ENCODE measurements at places on chromosomes 6 and 20.
A peak's percentile ranks its signal among the peaks of the same experiment; 100 is the strongest.

DNA sequence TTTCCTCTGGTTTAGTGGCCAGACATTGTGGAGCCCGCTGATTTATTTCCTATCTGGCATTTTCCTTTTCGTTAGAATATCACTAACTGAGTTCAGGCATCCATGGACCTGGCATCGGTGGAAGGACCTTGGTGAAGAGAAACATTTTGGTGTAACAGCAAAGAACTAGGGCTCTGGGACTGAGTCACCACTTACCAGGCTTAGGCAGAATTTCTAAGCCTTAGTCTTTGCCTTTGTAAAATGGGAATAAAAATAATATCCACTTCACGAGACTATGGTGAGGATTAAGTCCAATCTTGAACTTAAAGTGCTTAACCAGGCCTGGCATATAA is 42.0 kb upstream of the ENPP1 start:
- no peak for DNase-seq

GRCh38 chr6:80832337-80832736 is 725.9 kb downstream of the BCKDHB start:
- DNase-seq, result no peak

- DNase-seq, result no peak
These were observed 105.0 kb upstream of the SYNCRIP start for GRCh38 chr6:85747666-85748065.

- DNase-seq, result no peak
These were observed 82.5 kb upstream of the BHLHE23 start for GRCh38 chr20:63089051-63089907.

GRCh38 chr20:47557791-47558190 is 56.1 kb downstream of the NCOA3 start:
- no peak for DNase-seq

DNA sequence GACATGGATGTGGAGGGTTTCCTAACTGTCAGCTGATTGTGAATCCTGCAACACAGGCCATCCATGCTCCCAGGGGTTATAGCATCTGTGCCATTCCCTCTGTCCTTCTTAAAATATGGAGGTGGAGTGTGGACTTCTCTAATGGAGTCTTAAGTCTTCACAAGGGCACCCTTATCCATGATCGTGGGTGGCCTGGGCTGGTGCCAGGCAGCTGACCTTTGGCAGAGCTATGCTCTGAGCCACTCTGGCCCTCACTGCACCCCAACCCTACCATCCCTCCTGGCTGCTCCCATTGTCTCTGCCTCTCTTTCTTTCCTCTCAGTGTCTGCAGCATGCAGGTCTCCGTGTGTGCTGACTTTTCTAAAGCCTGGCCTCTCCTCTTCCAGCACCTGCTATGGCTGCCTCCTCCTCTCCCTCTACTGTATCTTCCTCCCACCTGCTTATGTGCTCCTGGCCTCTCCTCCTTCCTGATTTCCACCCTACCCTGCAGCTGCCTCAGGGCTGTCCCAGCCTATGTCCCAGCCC is 11.2 kb upstream of the PCMTD2 start:
- DNase-seq, result peak; percentile 21

- no peak for DNase-seq
These were observed 11.1 kb upstream of the ITPR3 start for GRCh38 chr6:33610067-33610466.

DNA sequence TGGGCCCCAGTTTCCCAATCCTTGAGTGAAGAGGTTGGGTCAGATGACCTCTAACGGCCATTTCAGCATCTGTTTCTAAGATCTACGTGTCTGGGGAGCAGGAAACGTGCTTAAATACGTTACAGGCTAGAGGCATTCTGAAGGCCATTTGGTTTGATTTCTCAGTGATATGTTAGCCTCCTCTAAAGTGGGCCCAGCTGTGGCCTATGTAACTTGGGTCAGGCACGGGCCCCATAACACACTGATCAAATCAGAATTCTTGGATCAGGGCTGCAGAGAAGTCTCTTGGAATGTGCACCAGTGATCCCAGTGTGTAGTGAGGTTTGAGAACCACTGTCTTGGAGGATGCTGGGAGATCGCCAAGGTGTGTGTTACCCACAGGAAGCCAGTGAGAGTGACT is 36.1 kb upstream of the TGM3 start:
- DNase-seq, result no peak

- no peak for DNase-seq
These were observed 255.8 kb downstream of the HDGFL1 start for GRCh38 chr6:22825210-22825609.

- DNase-seq, result no peak
These were observed 76.4 kb downstream of the EYA2 start for GRCh38 chr20:46970937-46971630.

GRCh38 chr6:43772681-43773049 is 2.7 kb downstream of the VEGFA start:
- no peak for DNase-seq

DNA sequence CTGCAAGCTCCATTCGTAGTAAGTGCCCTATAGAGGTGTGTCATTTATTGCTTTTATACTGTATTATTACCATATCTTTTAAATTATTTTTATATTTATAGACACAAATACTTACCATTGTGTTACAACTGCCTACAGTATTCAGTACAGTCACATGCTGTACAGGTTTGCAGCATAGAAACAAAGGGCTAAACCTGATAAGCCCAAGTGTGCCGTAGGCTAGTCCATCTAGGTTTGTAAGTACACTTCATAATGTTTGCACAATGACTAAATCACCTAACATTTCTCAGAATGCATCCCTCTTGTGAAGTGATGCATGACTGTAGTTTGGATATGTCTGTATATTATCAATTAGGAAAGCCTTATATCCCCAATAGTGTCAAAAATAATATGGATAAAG is 122.8 kb downstream of the CLVS2 start:
- peak; percentile 84 for DNase-seq

GRCh38 chr6:34511915-34512737 is 44.0 kb downstream of the SPDEF start:
- DNase-seq, result no peak

DNA sequence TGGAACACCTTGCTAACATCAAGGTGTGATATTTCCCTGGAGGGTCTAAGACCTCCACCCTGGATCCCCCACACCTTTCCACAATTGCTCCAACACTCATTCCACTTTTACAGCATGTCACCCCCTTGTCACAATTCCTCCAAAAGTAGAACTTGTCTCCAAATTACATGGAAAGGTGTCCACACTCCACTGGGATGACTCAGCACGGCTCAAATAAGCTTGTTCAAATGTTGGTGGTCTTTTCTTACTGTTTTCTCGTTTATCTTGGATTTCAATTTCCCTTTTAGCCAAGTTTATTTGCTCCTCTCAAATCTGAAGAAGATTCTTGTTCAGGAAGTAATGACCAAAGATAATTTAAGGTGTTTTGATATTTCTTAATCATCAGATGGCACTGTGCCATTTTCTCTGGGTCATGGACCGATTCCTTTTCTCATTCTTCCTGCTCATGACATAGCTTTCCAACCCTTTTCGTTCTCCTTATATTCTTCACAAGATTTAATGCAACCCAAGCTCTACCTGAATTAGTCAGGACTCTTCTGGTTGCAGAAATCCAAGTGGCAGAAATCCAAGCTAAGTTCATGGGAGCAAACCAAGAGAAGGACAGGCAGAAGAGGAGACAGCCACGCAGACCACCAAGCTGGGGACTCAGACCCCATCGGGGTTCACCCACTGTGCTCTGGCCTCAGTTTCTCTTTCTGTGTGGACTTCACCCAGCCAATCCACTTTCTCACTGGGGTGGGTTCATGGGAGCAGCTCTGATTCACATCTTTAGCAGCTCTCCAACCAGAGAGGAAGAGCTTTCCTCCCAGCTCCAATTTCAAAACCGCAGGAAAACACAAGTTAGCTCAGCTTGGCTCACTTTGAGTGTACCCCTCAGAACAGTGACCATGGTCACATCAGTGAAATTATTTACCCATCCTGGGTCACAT is 110.5 kb upstream of the CDYL start:
- DNase-seq, result no peak

GRCh38 chr6:53484476-53485280 is 60.2 kb downstream of the GCLC start:
- peak; percentile 53 for DNase-seq

DNA sequence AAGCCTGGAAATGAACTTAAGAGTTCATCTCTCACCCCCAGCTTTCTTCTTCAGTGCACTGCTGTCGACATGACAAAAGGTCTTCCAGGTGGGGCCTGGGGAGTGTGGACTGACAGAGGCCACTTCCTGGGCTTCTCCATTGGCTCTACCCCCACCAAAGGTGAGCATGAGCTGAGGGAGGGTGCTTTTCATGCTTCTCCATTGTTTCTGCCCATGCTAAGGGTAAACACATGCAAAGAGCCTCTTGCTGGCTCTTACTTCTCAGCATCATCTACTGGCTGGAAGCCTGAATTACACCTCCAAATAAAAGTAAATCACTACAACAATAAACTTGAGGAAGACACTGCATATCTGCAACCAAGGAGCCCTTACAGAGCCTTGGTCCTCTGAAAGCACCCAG is 227.2 kb downstream of the EPM2A start:
- DNase-seq, result no peak

- no peak for DNase-seq
These were observed 22.4 kb upstream of the RBM24 start for GRCh38 chr6:17258749-17259148.

GRCh38 chr6:34235307-34236130 is 1.2 kb upstream of the HMGA1 start:
- no peak for DNase-seq

- DNase-seq, result no peak
These were observed 26.2 kb downstream of the GTSF1L start for GRCh38 chr20:43700627-43701026.

GRCh38 chr6:65988006-65988405 is 281.0 kb upstream of the EYS start:
- no peak for DNase-seq

GRCh38 chr6:158475344-158476302 is 84.3 kb upstream of the TMEM181 start:
- DNase-seq, result peak; percentile 94
